Mesangial cell (primary cell): ENCODE measurements at places on chromosomes 5 and 9. TPM values are rescaled to one million over a fixed set of nuclear protein-coding genes. Genes with fewer than 3 reads are reported as not detected.

The TCERG1 gene
- total RNA-seq = 24.1 and 38.0 TPM in 2 replicates

The PDE6A gene
- total RNA-seq = under 0.01 TPM in 1 of 2 replicates, not detected in the other

The WDR31 gene
- total RNA-seq = 0.16 and 1.8 TPM in 2 replicates

The PTPRD gene
- 10.4 and 34.5 TPM in 2 replicates for total RNA-seq

The NRARP gene
- total RNA-seq = 0.38 and 1.8 TPM in 2 replicates

The FRMD3 gene
- 1.3 and 2.9 TPM in 2 replicates for total RNA-seq

The C9orf153 gene
- total RNA-seq = 0.16 TPM in 1 of 2 replicates, not detected in the other

The FER gene
- 9.5 and 11.1 TPM in 2 replicates for total RNA-seq

The MARVELD2 gene
- total RNA-seq = 6.8 and 9.1 TPM in 2 replicates

The SCGB3A2 gene
- total RNA-seq = not detected in 2 replicates

The RANBP3L gene
- not detected in 2 replicates for total RNA-seq
